GM12892 (cell line): ENCODE measurements at places on chromosomes 1 and 21.

- no peak for DNase-seq
Observed at GRCh38 chr1:81377406-81377805, 423.3 kb upstream of the ADGRL2 start.

- DNase-seq = no peak
Observed at GRCh38 chr21:40128891-40129290, 261.7 kb downstream of the PCP4 start.

- no peak for DNase-seq
Observed at GRCh38 chr1:167722152-167722869, 529 bp downstream of the MPZL1 start.

- DNase-seq = no peak
Observed at GRCh38 chr1:174247472-174247871, 88.2 kb downstream of the RABGAP1L start.

- no peak for DNase-seq
Observed at GRCh38 chr1:200150721-200151120, 123.2 kb downstream of the NR5A2 start.

DNA sequence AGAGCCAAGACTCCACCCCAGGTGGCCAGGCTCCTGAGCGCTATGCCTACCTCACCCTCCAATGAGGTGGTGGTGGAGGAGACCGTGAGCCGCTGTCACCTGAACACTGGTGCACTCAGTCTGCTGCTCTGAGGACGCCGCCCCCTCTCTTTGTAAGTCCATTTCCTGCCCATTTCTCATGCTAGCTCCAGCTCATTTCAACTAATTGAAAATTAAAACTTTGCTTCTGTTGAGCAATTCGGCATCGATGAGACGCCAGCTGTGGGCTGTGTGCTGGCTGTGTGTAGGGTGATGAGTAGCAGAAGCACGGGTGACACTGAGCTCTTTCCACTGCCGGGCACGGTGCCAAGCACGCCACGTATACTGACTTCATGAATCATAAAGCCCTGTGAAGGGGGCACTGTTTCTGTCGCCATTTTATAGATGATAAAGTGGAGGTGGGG, 11.2 kb downstream of the TNFRSF1B start:
- no peak for DNase-seq

DNA sequence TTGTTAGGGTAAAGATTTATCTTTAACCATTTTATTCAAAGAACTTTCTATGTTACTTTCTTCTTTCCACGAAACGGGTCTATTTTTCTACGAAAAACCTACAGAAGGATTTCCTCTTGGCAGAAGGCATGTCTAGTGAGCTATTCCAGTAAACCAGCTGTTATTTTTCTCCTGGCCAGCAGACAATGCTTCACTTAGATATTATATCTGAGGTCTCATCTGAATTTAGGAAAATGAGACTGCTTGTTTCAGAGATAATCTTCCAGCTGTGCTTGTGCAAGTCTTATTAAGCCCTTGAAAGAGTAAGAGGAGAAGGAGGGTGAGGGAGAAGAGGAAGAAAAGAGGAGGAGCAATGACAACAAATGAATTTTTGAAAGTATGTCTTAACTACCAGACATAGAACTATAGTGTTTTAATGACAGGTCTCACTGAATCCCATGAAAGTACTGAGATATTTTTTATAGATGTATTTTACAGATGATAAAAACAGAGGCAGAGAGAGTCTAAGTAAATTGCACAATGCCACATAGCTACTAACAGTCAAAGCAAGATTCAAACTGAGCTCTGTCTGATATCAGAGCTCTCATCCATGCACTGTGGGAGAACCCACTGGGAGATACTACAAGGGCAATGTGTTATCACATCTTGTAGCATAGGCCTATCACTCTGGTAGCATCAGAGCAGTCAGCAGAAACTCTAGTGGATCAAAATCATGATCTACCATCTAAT, 54.6 kb upstream of the SAMSN1 start:
- DNase-seq = no peak

DNA sequence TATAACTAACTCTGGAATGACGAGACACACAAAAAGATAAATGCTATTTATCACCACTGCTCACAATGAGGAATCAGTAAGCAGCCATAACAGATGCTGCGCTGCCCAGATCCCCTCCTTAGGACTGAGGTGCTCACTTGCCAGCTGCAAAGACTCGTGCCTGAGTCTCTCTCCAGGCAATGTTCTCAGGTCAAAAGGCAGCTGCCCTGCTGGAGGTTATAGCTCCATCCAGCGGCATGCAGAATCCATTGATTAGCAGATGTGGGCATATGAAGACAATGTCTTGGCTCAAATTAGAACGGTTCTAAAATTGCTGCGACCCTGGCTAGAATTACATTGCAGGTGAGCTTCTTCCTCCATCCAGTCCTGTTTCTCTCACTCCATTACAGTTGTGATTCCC, 328.2 kb upstream of the CHRM3 start:
- DNase-seq = no peak

GRCh38 chr1:29452463-29453230, 216.3 kb downstream of the PTPRU start:
- DNase-seq = no peak

DNA sequence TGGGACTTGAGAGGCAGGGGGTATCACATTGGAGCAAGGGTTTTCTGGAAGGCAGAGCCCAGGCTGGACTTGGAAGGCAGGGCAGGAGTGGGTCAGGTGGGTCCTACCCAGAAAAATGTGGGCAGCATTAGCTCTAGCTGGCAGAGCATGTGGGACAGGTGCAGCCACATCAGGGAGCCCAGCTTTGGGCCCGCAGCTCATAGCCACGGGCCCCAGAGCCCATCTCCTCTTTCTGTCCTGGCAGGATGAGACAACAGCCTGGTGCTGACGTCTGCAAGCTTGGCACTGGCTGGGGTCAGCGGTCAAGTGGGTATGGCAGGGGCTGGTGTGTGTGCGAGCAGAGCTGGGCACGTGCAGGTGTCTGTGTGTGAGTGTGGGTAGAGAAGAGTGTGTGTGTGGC, 154.7 kb downstream of the GRIK3 start:
- DNase-seq = no peak

DNA sequence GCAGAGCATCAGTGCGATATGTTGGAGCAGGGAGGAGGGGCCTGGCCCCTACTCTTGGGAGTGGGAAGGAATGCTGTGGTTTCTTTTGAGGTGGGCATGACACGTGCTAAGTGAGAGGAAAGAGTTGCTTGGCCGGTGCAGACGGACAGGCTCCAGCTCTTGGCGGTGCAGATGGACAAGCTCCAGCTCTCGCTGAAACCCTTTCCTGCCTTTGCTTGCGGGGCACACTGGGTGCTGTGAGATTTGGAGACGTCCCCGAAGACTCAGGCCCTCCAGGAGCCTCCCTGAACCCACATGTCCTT, 15.9 kb downstream of the PDXK start:
- DNase-seq = no peak

DNA sequence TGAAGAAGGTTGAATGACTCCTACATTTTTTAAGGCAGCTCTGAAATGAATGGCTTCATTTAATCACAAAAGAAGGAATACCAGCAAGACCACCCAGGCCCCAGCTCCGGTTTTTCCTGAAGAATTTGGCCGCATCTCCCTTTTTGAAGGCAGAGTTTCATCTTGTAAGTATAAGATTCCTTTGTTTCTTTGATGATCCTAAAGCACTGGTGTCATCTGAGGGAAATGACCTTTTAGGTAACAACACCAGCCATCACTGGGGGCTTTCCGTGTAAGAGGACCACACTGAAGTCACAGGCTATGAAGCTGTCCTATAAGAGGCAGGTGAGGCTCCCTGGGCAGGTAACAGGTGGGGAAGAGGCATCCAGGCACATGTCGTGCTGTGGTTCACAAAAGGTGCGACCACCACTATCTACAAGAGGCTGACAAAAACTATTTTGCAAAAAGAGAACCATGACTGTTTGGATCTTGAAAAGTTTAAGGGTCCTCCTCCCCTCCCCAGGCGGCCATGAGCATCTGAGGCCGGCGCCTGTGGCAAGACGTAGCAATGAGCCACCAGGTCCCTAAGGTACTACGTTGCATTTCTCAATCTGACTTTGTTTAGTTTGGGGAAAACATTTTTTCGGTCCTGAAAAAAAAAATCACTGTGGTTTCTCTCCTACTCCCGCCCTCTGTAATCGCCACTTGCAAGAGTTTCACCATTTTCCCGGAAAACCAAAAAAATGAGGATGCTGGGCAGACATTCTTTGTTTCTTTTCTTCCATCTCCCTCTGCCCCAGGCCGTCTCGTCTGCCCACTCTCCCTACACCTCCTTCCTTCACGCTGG, 46.3 kb upstream of the IRF2BP2 start:
- no peak for DNase-seq

- DNase-seq = no peak
Observed at GRCh38 chr1:53754484-53755312, 15.7 kb upstream of the GLIS1 start.

- DNase-seq = no peak
Observed at GRCh38 chr1:226691247-226691646, 47.8 kb downstream of the ITPKB start.

GRCh38 chr1:220991959-220992704, 112.9 kb downstream of the HLX start:
- DNase-seq = no peak

DNA sequence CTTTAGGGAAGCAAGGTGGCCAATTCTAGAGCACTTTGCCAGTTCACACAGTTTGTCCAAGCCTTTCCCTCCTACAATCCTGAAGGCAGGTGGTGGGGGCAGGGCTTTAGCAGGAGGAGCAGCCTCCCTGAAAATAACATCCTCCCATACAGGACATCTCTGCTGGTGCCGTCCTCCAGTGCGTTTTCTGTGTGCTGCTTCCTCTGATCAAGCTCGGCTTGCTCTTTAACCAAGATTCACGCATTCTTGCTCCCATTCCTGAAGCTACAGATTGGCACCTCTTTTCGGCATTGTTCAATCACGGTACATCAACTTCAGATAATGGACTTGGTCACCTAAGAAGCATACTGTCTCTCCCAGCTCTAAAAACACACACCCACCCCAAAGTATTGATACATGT, 7.5 kb upstream of the DPT start:
- no peak for DNase-seq
